ENCODE measurements at places on chromosomes 7 and 10. TPM values are rescaled to one million over a fixed set of nuclear protein-coding genes. Genes with fewer than 3 reads are reported as not detected.

GNAT3 gene
- total RNA-seq = not detected

CWF19L1 gene
- total RNA-seq = 15.9 TPM

FANK1 gene
- total RNA-seq = 0.43 TPM

- no peak for DNase-seq
Measured at GRCh38 chr10:96610817-96611216, 24.0 kb upstream of the TM9SF3 start.

GRCh38 chr10:5325076-5325475 lies 39.7 kb upstream of the UCN3 start:
- DNase-seq = no peak

- DNase-seq = no peak
Measured at GRCh38 chr10:122297583-122297982, 26.5 kb downstream of the BTBD16 start.

- no peak for DNase-seq
Measured at GRCh38 chr10:6667679-6668270, 87.7 kb upstream of the PRKCQ start.

GRCh38 chr10:96263176-96263575 lies 8.2 kb downstream of the BLNK start:
- DNase-seq = no peak

Measured in cardiac septum (tissue), 1 donor.